ENCODE measurements at places on chromosomes 11 and 22.

- DNase-seq, result no peak
Measured at GRCh38 chr22:19815093-19815822, 39.4 kb downstream of the GNB1L start.

DNA sequence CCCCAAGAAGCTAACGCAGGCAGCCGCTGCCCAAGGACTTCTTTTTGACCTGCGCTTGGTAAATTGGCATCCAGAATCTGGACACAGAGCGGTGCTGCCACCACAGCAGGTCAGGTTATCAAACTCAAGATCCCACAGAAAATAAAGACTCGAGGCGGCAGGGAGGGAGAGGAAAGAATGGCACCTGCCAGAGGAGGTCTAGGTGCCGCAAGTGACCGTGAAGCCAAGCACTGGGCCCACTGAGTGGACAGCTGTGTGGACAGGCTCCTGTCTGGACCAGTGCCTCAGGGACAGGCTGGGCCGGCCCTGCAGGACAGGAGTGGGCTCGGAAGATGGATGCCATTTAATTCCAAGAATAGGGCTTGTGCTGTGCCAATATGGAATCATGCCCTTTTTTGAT is 27.4 kb downstream of the BID start:
- DNase-seq, result no peak

GRCh38 chr11:98307827-98308491 is 712.8 kb upstream of the CNTN5 start:
- no peak for DNase-seq

DNA sequence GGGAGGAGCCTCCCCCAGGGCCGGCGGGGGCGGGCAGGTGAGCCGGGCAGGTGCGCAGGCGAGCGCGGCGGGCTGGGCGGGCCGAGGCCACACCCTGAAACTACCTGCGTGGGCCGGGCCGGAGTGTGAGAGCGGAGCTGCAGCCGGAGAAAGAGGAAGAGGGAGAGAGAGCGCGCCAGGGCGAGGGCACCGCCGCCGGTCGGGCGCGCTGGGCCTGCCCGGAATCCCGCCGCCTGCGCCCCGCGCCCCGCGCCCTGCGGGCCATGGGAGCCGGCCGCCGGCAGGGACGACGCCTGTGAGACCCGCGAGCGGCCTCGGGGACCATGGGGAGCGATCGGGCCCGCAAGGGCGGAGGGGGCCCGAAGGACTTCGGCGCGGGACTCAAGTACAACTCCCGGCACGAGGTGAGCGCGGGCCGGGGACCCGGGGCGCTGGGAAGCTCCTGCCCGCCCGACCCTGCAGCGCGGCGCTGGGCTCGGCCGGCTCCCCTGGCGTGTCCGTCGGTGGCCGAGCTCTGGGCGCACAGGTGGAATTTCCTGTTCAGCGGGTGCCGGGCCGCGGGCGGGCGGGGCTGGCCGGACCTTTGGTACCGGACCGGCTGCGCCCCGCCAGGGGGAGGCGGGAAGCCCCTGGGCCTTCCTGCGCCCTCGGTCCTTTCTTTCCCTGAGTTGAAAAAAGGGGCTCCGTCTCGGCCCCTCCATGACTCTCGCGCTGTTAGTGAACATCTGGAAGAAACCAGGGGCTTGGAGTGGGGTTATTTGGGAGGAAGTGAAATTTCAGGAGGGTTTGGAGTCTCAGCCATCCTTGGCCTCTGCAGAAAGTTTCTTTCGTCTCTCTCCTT is at the start of gene ST14:
Gene ST14 (plus strand): TSS at position 126 of the 841 bp plus-strand sequence. CDS start 198 bp downstream, at position 324.
- no peak for DNase-seq

- DNase-seq, result no peak
Measured at GRCh38 chr11:1157341-1157644, 460 bp upstream of the MUC5AC start.

- DNase-seq, result no peak
Measured at GRCh38 chr11:99584830-99585229, 564.1 kb downstream of the CNTN5 start.

GRCh38 chr11:24497831-24498230 is 978 bp downstream of the LUZP2 start:
- DNase-seq, result no peak
